Activated CD4-positive, alpha-beta T cell treated with anti-CD3 and anti-CD28 coated beads, Interleukin-2, amount 50 U/mL, for 16 hours (primary cell): ENCODE measurements at places on chromosomes 1 and 21.

GRCh38 chr1:214420341-214420740, 131.1 kb downstream of the PTPN14 start:
- DNase-seq: no peak

GRCh38 chr1:91798241-91798648, 87.7 kb downstream of the TGFBR3 start:
- no peak for DNase-seq

DNA sequence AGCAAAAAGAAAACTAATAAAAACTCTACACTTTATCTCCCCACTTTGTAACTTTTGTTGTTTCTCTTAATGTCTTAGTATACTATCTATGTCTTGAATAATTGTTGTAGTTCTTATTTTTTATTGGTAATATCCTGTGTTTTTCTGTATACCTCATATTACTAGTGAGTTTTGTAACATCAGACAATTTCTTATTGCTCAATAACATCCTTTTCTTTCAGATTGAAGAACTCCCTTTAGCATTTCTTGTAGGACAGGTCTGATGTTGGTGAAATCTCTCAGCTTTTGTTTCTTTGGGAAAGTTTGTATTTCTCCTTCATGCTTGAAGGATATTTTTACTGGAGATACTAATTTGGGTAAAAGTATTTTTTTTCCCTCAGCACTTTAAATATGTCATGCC, 79.8 kb upstream of the LRRC8B start:
- DNase-seq: no peak

- DNase-seq: no peak
These were observed 1.8 kb downstream of the RD3 start for GRCh38 chr1:211490038-211490678.

- DNase-seq: no peak
These were observed 23.6 kb downstream of the ARMH1 start for GRCh38 chr1:44698138-44698537.

DNA sequence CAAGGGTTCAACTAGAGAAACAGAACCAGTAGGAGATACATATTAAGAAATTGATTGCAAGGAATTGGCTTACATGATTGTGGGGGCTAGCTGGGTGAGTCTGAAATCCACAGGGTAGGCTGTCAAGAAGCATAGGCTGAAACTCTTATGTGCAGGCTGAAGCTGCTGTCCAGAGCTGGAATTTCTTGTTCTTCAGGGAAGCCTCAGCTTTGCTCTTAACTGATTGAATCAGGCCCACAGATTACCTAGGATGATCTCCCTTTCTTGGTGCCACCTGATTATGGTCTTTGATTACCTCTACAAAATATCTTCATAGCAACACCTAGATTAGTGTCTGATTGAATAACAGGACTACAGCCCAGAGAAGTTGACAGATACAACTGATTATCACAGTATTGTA, 22.5 kb upstream of the FRRS1 start:
- no peak for DNase-seq

DNA sequence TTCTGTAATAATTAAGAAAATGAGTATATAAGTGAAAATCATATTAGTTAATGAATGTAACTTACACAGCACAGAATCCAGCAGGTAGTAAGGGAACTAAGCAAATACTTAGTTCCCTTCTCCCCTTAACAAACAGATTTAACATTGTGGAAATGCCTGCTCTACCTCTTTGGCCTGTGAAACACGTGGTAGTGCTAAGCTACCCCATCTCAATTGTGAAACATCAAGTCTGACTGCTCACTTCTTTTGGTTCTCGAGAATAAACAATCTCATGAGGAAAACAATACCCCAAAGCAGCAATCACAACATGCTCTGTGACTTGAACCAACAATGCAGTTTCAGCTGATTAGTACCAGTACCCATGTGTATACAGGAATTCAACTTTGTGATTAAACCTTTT, 4.7 kb downstream of the MYSM1 start:
- DNase-seq: no peak
